ENCODE measurements at places on chromosomes 1 and 21. TPM values are rescaled to one million over a fixed set of nuclear protein-coding genes. Genes with fewer than 3 reads are reported as not detected.

The LIPI gene
- not detected for total RNA-seq

The PLEKHN1 gene
- 0.66 TPM for total RNA-seq

The VANGL1 gene
- 9.6 TPM for total RNA-seq

The RAD54L gene
- total RNA-seq, result 2.5 TPM

The KRTAP10-9 gene
- not detected for total RNA-seq

The FCRLA gene
- total RNA-seq, result 0.72 TPM

The CD247 gene
- total RNA-seq, result not detected

The AGMAT gene
- 0.52 TPM for total RNA-seq

The PCP4 gene
- not detected for total RNA-seq

Data from smooth muscle cell of the pulmonary artery (primary cell).